D341Med (cell line): ENCODE measurements at places on chromosomes 5 and 9.

- peak; percentile 4 for DNase-seq
Observed at GRCh38 chr9:34999576-34999975, 10.0 kb downstream of the DNAJB5 start.

GRCh38 chr9:79489261-79490000 lies 82.3 kb upstream of the TLE4 start:
- DNase-seq, result no peak

- DNase-seq, result no peak
Observed at GRCh38 chr5:56088967-56089829, 94.4 kb upstream of the IL6ST start.

DNA sequence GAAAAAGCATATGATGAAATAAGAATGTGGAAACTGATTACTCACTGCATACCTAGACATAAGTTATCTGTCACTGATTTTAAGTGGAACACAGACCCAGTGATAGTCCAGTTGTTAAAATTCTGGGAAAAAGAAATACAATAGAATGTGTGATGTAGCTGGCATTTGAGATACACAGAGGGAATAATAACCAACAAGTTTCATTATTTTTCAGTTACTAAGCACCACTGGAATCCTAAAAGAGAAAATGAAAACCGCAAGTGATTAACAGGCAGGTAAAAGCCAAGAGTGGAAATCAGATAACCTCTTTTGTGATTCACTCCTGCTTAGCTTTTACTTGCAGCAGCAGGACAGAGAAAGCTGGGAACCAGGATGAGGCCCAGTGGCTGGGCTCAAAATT lies 994.0 kb upstream of the SEMA6A start:
- no peak for DNase-seq

GRCh38 chr9:97398999-97399758 lies 12.7 kb upstream of the TDRD7 start:
- DNase-seq, result peak; percentile 77

DNA sequence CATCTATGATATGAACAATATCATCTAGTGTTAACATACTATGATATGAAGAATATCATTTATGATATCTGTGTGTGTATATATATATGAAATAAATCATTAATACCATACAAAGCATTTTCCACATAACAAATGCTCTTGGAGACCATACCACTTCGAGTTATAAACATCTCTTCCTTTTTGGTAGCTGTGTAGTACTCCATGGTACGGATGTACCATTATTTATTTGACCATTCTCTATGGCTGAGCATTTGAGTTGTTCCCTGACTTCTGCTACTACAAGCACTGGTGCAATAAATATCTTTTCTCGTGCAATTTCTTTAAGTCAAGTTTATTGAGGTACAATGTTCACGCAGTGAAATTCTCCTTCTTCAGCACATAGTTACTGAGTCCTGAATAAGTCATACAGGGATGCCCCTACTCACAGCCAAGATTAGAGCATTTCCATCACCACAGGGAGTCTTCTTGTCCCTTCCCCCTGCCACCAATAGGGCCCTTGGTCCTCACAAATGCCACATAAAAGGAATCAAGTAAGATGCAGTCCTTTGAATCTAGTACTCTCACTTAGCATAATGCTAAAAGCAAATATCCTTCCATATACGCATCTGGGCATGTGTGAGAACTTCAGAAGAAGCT lies 75.2 kb upstream of the SLC25A48 start:
- DNase-seq, result no peak

GRCh38 chr5:78720227-78720985 lies 71.8 kb upstream of the LHFPL2 start:
- no peak for DNase-seq

- no peak for DNase-seq
Observed at GRCh38 chr9:84294241-84294950, 46.2 kb downstream of the SLC28A3 start.

DNA sequence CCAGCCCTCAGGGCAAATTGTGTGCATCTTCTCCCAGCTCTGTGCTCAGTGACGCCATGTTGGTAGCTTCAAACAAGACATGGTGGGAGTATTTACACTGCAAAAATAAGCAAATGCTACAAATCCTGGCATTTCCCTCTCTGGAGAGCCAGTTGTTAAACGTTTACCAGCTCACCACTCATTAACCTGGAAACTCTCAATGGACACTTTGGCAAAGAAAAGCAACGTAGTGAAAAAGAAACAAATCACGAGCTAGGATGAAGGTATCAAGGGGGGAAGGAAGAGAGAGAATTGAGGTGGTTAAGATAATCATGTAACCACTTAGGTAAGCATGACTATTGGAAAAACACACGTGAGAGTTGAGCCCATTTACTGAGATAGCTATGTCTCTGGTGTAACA lies 72.5 kb downstream of the MRPS30 start:
- no peak for DNase-seq

- peak; percentile 70 for DNase-seq
Observed at GRCh38 chr9:133995012-133995896, 3.1 kb upstream of the VAV2 start.

- DNase-seq, result no peak
Observed at GRCh38 chr5:133386662-133387061, 225.7 kb downstream of the FSTL4 start.

DNA sequence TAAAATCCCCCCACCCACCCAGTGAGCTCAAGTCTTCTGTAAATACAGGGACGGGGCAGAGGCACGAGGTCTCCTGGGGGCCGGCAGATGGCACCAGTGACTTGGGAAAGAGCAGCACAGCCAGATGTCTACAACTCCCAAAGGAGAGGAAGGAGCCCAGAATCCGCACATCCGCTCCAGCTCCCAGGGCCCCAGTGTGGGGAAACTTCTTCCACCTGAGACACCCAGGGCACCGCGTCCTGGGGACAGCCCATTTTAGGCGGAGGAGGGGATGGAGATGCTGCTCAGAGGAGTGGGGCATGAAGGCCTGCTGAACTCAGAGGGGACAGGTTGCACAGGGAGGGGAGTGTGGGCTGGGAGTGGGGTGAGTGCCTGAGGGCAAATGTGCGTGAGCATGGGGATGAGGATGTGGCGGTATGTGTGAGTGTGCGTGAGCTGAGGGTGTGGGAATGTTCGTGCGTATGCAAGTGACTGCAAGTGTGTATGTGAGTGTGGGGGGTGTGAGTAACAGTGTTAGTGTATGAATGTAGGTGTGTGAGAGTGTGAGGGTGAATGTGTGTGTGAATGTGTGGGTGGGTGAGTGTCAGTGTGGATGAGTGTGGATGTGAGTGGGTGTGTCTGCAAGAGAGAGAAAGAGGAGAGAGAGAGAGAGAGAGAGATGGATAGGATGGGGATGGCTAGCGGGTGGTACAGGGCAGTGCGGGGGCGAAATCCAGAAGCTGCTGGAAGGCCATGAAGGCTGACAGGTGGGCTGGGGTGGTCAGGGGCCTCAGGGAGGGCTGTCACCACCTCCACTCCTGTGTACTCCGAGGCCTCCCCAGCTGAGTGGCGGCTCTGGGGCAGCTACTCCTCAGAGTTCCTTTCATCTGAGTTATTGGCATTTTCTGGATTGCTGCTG lies 63.5 kb downstream of the DUSP1 start:
- DNase-seq, result peak; percentile 85

DNA sequence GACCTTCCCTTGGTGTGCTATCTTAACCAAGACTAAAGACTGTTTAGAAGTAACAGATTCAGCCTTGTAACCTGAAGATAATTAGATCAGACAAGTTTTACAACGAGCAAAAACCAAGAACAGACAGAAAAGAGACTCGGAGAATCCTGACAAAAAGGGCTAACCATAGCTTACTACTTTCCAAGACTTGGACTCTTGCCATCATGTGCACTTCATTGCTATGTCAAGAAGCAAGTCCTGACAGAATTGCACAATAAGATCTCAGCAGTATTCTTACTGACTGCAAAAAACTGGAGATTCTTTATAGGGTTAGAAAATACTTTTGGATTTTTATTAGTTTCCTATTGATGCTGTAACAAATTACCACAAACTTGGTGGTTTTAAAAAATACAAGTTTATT lies 1539.0 kb upstream of the NUDT12 start:
- DNase-seq, result no peak
